Tibial nerve (tissue), 4 donors: ENCODE measurements at places on chromosomes 6 and 20.

- DNase-seq, result no peak
These were observed 300.2 kb downstream of the UTRN start for GRCh38 chr6:144585217-144585814.

GRCh38 chr6:25056130-25056529 is 120.4 kb upstream of the RIPOR2 start:
- no peak for DNase-seq

GRCh38 chr6:18509871-18510643 is 122.9 kb downstream of the RNF144B start:
- no peak for DNase-seq

GRCh38 chr6:154403788-154404187 is 47.2 kb upstream of the IPCEF1 start:
- DNase-seq, result no peak

DNA sequence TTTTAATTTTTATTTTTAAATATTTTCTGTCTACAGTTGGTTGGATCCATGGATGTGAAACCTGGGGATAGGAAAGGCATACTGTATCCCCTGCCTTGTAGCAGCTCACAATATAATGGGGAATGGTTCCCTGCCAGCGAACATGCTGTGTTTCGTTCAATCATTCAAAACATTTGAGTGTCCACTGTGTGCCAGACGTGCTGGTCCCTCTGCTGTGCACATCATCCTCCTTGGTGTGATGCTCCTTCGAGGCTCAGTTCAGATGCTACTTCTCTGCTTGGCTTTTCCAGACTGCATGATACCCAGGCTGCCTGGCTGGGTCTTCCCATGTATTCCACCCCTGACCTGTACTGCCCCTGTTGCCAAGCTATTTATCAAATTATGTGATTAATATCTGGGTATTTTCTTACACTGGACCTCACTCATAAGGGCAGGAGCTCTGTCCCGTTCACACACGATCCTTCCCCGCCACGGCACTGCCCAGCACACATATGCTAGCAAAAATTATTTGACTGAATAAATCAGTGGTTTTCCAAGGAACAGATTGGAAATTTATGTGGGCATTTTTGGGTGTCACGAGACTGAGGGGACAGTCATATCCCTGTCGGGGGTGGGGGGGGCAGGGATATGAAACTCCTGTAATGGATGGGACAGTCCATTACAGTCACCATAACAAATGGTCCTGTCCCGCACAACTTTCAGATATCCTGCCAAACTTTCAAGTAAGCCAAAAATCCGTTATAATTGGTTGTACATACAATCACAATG is 4.9 kb downstream of the SDCBP2 start:
- no peak for DNase-seq

GRCh38 chr6:45738057-45738455 is 277.6 kb downstream of the CLIC5 start:
- no peak for DNase-seq

- no peak for DNase-seq
These were observed 98.8 kb downstream of the ASXL1 start for GRCh38 chr20:32456869-32457478.

DNA sequence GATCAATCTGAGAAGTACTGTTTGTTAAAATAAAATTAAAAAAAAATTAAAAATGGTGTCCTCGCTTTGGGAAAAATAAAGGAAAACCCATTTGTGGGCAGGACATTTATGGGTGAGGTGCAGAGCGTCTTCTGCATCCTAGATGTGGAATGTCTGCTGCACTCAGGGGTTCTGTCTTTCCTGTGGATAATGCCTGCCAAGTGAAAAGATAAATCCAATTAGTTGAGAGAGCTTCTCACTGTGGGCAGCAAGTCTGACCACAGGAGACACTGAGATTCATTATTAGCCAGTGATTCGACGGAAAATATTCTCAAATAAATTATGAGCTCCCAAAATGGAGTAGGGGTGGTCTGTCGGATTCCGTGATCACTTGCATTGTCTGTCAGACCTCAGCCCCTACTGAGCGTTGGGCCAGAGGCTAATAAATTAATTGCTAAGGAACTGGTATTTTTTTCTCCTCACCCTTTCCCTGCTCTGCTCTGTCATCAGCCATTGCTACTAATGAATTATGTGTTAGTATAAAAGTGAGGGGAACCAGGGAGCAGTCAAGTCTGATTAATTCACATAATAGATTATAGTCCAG is 10.0 kb downstream of the GMPR start:
- DNase-seq, result no peak

DNA sequence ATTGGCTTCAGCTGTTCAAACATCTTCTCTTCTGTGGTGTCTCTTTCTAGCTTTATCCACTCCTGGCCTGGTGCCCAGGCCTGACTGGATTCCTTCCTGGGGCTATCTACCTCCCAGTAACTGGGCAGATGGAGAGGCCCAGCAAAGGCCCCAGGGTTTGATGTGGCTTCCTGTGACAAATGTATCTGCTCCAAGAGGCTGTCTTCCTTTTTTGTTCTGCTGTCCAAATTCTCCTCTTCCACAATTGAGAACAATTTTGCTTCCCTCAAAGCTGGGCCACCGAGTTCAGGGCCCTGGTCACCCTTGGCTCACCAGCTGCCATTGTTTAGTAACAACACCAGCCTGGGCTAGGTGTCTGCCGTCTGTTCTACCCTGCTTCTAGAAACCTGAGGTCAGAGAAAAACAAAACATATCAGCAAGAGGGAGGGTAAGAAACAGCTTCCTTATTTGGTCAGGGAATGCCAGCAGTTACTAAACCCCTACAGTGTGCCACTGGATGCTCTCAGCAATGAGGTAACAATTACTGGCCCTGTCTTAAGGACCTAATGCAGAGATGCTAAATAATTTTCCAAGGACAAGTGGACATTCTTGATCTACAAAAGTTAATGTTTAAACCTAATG is 3.9 kb downstream of the ZFP57 start:
- no peak for DNase-seq

DNA sequence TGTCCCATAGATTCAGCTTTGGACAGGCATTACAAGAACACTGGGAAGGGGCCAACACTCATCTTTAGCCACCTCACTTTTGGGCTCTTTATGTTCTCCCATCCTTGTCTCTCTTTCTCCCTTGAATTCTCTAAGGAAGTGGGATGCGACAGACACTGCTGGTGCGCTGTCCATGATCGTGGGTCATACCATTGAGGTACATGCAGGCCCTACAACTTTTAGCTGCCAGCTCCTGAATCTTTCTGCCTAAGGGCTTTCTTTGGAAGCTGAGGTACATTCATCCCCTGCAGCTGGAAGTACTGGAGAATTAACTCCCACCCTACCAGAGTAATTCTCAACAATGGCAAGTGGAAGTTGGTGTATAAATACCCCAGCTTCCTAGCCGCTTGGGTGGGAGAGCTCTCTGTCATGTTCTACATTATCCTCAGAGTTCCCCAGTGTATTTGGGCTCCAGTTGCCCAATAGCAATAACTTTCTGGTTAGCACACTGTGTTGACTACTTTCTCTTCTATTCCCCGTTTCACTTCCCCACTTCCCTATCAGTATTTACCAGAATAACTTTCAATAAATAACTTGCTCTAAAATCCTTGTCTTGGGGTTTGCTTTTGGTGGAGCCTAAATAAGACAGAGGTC is 309.4 kb upstream of the RNF24 start:
- no peak for DNase-seq

GRCh38 chr6:24831771-24832716 is 33.3 kb upstream of the ARMH2 start:
- DNase-seq, result peak; percentile 44

DNA sequence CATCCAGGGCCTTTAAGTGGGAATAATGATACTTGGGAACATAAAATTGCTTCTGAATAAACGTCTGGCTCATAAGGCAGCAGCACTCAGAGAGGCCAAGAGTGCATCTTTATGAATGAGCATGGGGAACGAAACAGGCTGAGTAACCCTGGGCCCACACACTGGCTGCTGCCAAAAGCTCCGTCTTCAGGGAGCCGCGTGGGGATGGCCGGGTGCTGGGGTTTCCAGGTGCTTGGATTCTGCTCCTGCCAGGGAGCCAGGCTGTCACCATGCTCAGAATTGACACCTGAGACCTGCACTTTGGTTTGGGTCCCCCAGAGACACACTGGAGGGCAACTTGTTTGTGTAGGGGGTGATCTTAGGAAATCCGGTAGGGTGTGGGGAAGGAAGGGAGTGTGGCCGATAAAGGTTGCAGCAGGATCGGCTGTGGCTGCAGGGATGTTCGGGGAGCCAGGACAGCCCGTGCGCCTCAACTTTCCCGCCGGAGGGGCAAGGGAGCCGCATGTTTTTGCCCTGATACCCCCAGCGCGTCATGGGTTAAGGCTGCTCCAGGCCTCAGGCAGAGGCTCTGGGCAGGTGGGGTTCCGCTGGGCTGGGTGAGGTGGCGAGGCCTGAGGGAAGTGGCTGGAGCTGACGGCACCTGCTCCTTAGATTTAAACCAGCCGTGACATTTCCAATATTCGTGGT is 101.8 kb downstream of the YTHDF1 start:
- no peak for DNase-seq

DNA sequence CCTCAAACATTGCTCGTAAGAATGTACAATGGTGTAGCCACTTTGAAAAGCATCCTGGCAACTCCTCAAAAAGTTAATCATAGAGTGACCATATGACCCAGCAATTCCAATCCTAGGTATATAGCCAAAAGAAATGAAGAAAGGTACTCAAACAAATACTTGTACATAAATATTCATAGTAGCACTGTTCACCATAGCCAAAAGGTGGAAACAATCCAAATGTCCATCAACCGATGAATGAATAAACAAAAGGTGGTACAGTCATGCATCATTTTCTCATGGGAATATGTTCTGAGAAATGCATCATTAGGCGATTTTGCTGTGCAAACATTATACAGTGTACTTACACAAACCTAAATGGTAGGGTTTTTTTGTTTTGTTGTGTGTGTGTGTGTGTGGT is 74.4 kb upstream of the TBC1D7 start:
- no peak for DNase-seq

GRCh38 chr6:7431674-7432390 is 42.2 kb downstream of the RIOK1 start:
- DNase-seq, result no peak

DNA sequence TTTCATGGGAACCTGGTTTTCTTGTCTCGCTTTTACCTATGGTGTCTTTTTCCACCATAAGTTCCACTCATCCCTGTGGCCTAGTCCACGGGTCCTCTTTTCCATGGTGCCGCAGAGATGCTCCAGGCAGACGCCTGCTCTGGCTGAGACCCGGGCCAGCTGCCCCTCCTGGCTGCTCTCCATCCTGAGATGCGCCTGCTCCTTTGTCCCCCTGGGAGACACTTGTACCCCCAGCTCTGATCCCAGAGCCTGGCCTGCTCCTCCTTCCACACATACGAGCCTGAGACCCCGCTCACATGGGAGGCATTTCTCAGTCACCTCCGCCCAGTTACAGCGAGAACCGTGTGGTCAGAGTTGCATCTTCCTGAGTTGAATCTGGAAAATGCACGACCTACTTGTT is 29.6 kb downstream of the RNASET2 start:
- DNase-seq, result no peak

GRCh38 chr6:71410164-71410566 is 121.6 kb downstream of the OGFRL1 start:
- DNase-seq, result no peak

GRCh38 chr20:25032065-25032477 is 25.9 kb downstream of the ACSS1 start:
- no peak for DNase-seq

GRCh38 chr6:13445005-13445743 is 42.2 kb downstream of the GFOD1 start:
- DNase-seq, result peak; percentile 53

DNA sequence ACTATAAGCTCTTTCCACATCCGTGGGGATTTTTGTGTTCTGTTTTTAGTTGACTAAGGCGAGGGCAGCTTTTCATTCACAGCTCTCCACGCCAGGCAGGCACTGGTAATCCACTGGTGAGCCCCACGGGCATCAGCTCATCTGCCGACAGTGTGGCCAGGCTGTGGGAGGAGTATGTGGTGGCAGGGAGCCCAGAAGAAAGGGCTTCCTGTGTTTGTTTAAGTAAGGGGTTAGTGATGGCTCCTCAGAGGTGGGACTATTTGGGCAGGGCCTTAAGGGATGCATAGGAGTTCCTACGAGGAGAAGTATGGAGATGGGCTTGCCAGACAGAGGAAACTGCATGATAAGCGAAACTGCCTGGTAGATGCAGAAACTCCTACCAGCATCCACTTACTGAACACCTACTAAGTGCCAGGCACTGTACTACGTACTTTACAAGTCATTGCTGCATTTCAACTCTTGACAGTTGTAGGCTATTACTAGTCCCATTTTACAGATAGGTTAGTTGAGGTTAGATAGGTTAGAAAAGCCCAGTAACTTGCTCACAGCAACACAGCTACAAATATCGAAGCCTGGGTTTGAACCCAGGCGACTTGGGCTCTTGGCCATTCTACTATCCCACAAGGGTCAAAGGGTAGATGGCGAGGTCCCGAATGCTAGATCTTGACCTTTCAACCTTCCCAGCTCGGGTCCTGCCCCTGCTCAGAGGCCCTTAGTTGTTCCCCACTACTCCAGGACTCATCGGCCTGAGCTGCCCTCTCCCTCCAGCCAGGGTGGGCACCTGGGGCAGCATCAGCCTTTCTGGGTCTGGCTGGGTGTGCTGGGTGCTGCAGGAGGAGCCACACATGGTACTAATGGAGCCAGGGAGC is 55.1 kb downstream of the CEBPB start:
- DNase-seq, result no peak

DNA sequence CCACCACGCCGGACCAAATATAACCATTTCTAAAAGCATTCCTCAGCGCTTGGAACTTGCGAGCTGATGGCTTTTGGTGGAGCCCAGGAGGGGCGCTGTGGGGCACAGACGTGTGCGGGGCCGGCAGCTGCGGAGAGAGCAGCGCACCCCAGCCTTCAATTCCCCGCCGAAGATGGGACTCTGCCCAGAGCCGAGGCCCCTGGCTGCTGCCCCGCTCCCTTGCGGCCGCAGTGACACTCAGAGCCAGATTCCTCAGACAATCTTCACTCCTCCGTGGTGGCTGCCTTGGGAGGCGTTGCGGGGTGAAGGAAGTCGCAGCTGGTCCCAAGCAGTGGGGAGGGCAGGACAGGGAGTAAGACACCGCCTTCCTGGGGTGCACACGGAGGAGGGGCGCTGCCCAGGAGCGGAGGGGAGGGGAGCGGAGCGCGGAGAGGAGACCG is 87.7 kb downstream of the TMEM242 start:
- peak; percentile 50 for DNase-seq

- no peak for DNase-seq
These were observed 248.2 kb downstream of the TBX18 start for GRCh38 chr6:84516154-84516553.

DNA sequence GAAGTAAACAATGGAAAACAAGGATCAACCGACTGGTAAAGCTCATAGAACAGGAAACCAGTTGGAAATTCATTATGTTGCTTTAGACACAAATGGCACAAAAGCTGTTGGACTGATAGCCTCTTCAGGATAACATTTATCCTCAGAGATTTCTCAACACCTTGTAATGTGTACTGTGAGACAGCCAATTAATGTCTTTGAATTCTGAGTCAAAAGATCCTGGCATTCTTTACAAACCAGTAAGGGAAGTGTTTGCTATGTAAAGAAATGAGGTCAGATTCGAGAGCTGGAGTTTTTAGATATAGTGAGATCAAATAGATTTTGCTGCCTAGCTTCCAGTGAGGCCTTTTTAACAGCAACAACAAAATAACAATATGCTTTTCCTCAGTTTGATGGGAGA is 439.2 kb downstream of the C6orf118 start:
- DNase-seq, result no peak
